ENCODE measurements at places on chromosomes 2 and 18. TPM values are rescaled to one million over a fixed set of nuclear protein-coding genes. Genes with fewer than 3 reads are reported as not detected.

COPS7B gene
- total RNA-seq = 18.7 TPM

PROKR1 gene
- not detected for total RNA-seq

ACTR3 gene
- total RNA-seq = 234 TPM

CLEC4F gene
- not detected for total RNA-seq

MTX2 gene
- total RNA-seq = 21.7 TPM

RAB27B gene
- 10.6 TPM for total RNA-seq

ANKRD53 gene
- 0.30 TPM for total RNA-seq

MERTK gene
- 0.69 TPM for total RNA-seq

PROM2 gene
- 0.20 TPM for total RNA-seq

SP5 gene
- total RNA-seq = not detected

PLEK gene
- 0.07 TPM for total RNA-seq

FSHR gene
- total RNA-seq = not detected

GNAL gene
- total RNA-seq = 0.20 TPM

DNAJC5G gene
- not detected for total RNA-seq

CHCHD5 gene
- total RNA-seq = 8.8 TPM

IWS1 gene
- 28.5 TPM for total RNA-seq

GALNT13 gene
- 0.20 TPM for total RNA-seq

GMPPA gene
- 64.6 TPM for total RNA-seq

ASPRV1 gene
- total RNA-seq = 0.46 TPM

PLGLB1 gene
- 0.40 TPM for total RNA-seq

RSAD2 gene
- 0.33 TPM for total RNA-seq

C2orf66 gene
- 0.59 TPM for total RNA-seq

GPD2 gene
- total RNA-seq = 59.2 TPM

C1QL2 gene
- not detected for total RNA-seq

UBXN4 gene
- 79.0 TPM for total RNA-seq

MEIS1 gene
- 23.6 TPM for total RNA-seq

ERICH2 gene
- total RNA-seq = 0.76 TPM

MTLN gene
- 39.7 TPM for total RNA-seq

CSRNP3 gene
- total RNA-seq = 1.4 TPM

UGT1A10 gene
- total RNA-seq = 0.10 TPM

CYP27C1 gene
- total RNA-seq = under 0.01 TPM

CD8B2 gene
- total RNA-seq = not detected
